Osteoblast (primary cell): ENCODE measurements at places on chromosomes 3 and 15. TPM values are rescaled to one million over a fixed set of nuclear protein-coding genes. Genes with fewer than 3 reads are reported as not detected.

GRCh38 chr3:3675801-3676200 lies 123.4 kb upstream of the LRRN1 start:
- no peak for DNase-seq

Gene ASB14
- not detected in 2 replicates for total RNA-seq

Gene MME
- total RNA-seq: 102 and 261 TPM in 2 replicates

- DNase-seq: no peak
These were observed 977.0 kb upstream of the NR2F2 start for GRCh38 chr15:95353512-95353911.

Gene CELF6
- total RNA-seq: 0.36 and 0.59 TPM in 2 replicates

DNA sequence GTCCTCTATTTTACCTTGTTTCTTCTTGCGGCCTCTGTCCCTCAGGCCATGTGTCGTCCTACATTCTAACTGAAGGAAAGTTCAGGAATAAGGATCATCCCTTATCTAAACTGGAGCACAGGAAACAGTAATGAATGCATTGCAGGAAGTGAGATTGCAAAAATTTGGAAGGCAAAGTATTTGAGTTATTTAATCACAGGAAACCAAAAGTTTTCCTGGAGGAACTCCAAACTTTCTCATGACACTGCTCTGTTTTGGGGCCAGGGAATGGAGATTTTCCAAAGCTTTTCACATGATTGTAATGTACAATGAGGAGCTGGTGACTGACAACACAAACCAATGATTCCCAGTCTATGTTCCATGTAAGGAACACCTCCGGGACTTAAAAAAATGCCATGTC lies 57.8 kb upstream of the PLSCR4 start:
- peak; percentile 67 for DNase-seq

Gene XYLB
- 10.1 and 12.4 TPM in 2 replicates for total RNA-seq

GRCh38 chr15:85439996-85440395 lies 59.6 kb downstream of the AKAP13 start:
- no peak for DNase-seq

GRCh38 chr3:45915518-45916231 lies 27.6 kb upstream of the CXCR6 start:
- DNase-seq: peak; percentile 96

DNA sequence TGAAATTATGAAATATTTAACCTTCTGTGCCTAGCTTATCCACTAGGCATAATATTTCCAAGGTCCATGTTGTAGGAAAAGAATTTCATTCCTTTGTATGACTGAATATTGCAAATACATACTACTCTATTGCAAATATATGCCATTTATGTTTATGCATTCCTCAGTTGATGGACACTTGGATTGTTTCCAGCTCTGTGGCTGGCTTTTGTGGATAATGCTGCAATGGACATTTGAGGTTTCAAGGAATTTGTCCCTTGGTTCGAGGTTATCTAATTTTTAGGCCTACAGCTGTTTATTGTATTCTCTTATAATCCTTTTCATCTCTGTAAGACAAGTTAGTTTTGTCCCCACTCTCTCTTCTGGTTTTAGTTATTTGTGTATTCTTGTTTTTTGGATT lies 7.7 kb upstream of the AADACL2 start:
- DNase-seq: no peak

DNA sequence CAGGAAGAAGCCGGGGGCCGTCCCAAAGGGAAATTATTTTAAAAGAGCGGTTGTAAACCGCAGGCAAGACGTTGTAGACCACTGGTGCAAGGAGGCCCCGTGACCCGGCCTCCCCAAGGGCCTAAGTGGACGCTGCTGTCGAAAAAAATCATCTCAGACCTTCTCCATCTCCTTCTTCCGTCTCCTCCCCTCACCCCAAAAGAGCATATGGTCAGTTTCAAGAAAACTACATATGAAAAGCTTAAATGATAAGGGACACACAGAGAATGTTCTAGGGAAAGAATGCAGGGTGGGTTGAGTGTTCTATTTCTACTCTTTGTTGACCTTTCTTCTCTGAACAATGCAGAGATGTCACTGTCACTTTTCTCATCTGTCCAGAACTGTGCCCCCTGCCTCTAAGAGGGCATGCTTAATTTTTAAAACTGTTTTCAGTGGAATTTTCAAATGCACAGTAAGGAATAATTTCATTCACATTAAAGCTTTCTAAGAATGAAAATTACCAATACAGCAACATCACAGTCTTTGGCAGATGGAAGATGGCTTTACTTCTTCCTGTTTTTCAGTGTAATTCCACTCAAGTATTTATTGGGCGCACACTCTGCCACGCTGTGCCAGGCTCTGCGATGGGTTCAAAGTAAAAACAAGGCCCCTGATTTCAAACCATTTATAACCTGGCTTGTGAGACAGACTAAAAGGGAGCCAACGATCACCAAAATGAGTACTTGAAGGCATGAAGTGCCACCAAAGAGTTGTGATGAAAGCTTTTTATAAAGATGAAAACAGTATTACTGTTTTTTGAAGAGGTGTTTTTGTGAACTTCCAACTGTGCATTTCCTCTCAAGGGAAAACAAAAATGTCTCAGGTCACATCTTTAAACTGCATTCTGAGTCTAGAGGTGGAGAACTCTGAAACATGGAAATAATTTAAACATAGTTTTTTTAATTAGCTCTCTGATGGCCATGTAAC lies 891 bp upstream of the TOP2B start:
- no peak for DNase-seq

GRCh38 chr15:64636556-64636955 lies 138.8 kb downstream of the RBPMS2 start:
- no peak for DNase-seq

Gene ZPLD1
- under 0.01 TPM in 1 of 2 replicates, not detected in the other for total RNA-seq

- no peak for DNase-seq
These were observed 53.1 kb upstream of the IP6K2 start for GRCh38 chr3:48770192-48770502.

Gene SNURF
- total RNA-seq: 15.3 and 17.0 TPM in 2 replicates

DNA sequence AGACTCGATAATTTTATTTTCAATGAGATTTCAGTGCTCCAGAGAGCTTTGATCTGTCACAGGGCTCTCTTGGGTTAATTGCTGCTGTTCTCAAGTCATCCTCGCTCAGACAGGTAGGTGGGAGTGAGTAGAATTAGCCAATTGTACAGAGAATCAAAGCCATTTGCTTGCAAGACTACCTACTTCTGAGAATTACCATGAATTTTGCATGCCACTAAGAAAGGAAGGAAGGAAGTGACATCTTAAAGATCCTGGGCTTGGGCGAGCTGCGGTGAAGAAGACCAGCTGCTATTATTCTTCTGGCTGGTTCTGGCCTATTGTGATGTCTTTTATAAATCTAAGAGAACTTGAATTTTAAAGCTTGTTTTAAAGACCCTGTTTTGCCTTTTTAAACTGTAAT lies 154.1 kb upstream of the LPP start:
- DNase-seq: no peak

Gene TLR9
- total RNA-seq: not detected in 2 replicates

GRCh38 chr15:60844511-60845174 lies 365.7 kb upstream of the ICE2 start:
- no peak for DNase-seq

DNA sequence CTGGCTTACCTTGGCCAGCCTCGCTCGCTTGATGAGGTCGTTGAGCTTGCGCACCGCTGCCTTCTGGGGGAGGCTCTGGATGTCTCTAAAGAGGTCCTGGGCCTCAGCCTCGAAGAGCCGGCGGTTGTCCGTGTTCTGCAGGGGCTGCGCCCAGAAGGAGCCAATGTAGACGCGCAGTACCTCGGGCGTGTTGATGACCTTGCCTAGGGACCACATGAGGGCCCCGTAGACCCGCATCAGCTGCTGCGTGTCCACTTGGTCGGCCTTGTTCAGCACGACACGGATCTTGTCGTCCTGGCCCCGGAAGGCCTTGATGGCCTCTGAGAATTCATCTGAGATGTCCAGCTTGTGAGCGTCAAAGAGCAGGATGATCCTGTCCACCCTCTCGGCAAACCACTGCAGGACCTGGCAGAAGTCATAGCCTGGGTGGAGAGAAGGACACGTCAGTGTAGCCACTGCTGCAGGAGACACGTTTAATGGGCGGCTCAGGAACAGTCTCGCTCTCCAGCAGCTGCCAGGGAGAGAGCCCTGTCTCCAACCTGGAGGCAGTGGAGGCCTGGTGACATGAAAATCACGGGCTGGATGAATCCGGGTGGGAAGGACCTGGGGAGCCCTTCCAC lies 25.5 kb upstream of the SPTBN5 start:
- no peak for DNase-seq

GRCh38 chr3:190989218-190989617 lies 126.7 kb upstream of the GMNC start:
- DNase-seq: no peak

Gene TICRR
- total RNA-seq: 0.72 and 0.88 TPM in 2 replicates

DNA sequence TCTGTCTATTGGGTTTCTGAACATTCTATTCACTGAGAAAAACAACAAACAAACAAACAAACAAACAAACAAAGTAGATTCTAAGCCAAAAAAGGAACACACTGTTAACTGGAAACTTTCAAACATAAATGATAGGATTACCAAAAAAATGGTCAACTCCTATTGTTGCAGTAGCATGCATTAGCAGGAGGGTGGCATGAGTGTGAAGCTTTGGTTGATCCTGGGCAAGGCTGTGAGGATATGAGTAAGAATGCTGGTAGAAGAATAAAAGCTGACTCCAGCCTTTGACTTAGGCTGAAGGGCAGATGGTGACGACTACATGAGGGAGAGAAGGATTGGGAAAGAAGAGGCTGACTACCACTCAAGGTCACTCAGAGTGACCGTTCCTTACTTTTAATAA lies 810.3 kb downstream of the VGLL3 start:
- no peak for DNase-seq

GRCh38 chr3:46361408-46362283 lies 7.7 kb downstream of the CCR2 start:
- DNase-seq: no peak

Gene GOLGA8O
- total RNA-seq: 0.88 and 1.1 TPM in 2 replicates

GRCh38 chr3:121231872-121232271 lies 313.9 kb downstream of the POLQ start:
- no peak for DNase-seq

DNA sequence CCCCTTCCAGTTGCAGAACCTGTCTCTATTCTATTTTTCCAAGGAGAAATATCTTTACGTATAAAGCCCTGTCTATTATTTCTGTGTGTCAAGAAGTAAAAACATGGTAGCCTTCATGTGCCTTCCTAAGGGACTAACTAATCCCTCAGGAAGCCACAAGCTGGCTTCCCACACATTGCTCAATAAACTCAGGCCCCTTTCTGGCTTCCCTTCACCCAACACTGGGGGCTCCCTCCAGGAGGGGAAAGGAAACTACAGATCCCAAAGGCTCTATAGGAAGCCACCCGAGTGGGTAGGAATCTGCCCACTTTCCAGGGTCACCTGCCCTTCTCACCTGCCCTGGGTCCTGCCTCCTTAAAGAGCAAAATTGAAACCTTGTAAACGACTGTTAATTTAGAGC lies 4.6 kb downstream of the TLE3 start:
- DNase-seq: peak; percentile 82

Gene CMTM7
- total RNA-seq: 7.2 and 10.0 TPM in 2 replicates

GRCh38 chr15:63509955-63510940 lies 5.9 kb downstream of the USP3 start:
- DNase-seq: no peak

- DNase-seq: no peak
These were observed 189.8 kb downstream of the SLCO3A1 start for GRCh38 chr15:92043283-92043682.

DNA sequence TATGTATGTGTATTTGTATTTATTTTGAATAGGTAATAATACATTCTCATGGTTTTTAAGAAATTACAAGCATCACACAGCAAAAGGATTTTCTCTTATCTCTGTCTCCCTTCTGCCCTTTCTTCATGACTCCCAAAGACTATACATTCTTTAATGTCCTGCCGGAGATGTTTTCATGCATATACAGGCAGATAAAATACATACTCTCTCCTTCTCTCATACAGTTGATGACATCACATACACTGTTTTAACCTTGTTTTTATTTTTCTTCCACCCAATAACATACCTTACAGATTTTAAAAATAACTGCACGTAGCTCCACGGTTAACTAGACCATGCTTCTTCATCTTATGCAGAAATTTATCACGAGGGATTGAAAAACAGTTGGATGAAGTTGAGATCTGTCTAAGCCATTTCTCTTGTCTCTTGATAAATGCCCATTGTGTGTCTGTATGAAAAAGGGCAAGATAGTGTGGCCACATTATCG lies 249.8 kb downstream of the EDEM1 start:
- no peak for DNase-seq

- no peak for DNase-seq
These were observed 1.2 kb downstream of the CMSS1 start for GRCh38 chr3:99818818-99819217.

DNA sequence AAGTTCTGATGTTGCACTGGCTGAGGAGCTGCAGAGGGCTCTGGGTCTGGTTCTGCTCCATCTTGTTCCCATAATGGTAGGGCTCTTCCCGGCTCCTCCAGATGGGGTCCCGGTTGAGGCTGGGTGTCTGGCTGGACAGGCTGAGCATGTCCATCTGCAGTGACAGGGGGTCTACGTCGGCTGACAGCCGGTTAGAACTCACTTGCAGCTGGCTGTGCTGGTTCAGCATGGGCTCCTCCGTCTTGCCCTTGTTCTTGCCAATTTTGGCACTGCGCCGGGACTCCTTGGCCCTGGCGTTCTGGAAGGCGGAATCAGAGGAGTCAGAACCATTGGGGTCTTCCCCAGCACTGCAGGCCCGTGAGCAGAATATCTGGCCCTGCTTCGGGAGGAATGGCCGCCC lies 78.1 kb downstream of the PRICKLE2 start:
- DNase-seq: no peak

- peak; percentile 71 for DNase-seq
These were observed 237.8 kb upstream of the UBE2E1 start for GRCh38 chr3:23567917-23568316.

Gene SLCO3A1
- total RNA-seq: 5.3 and 5.4 TPM in 2 replicates

DNA sequence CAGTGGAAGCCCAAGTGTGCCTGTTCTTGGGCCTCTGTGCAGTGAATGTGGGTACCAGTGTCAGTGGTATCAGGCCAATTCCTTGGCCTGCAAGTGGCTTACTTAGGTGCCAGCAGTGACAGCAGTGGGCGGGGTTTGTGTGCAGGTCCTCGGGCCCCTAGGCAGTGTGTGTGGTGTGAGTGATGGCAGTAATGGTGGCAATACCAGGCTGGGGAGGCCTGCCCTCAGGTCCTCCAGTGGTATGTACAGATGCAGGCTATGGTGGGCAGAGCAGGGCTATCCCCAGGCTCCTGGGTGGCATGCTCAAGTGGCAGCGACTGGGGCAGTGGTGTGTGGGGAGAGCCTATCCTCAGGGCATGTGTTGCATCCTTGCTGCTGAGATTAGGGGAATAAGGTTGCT lies 379.7 kb downstream of the SQOR start:
- DNase-seq: no peak

DNA sequence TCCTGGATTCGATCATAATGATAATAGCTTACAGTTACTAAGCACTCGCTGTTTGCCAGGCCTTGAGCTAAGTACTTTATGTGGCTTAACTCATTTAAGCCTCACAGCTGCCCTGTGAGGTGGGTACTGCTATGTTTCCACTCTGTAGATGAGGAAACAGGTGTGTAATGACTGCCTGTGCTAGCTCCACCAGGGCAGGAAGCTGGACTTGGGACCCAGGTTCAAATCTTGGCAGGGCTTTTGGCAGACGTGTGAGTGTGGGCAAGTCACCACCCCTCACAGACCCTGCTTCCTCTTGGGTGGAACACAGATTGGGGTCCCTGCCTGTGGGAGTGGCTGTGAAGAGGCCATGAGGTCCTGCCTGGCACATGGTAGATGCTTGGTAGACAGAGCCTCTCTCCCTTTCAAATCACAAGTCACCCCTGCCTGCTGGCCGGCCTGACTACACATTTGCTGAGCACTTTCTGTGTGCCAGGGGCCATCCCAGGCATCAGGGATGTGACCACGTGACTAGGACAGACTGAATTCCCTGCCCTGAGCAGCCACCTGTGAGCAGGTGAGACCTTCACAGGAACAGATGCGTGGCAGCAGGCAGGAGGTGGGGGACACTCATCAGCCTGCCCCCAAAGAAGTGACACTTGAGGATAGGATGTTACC lies 3.7 kb downstream of the EFCC1 start:
- peak; percentile 61 for DNase-seq
